ENCODE measurements at places on chromosomes 7 and 10. TPM values are rescaled to one million over a fixed set of nuclear protein-coding genes. Genes with fewer than 3 reads are reported as not detected.

DNA sequence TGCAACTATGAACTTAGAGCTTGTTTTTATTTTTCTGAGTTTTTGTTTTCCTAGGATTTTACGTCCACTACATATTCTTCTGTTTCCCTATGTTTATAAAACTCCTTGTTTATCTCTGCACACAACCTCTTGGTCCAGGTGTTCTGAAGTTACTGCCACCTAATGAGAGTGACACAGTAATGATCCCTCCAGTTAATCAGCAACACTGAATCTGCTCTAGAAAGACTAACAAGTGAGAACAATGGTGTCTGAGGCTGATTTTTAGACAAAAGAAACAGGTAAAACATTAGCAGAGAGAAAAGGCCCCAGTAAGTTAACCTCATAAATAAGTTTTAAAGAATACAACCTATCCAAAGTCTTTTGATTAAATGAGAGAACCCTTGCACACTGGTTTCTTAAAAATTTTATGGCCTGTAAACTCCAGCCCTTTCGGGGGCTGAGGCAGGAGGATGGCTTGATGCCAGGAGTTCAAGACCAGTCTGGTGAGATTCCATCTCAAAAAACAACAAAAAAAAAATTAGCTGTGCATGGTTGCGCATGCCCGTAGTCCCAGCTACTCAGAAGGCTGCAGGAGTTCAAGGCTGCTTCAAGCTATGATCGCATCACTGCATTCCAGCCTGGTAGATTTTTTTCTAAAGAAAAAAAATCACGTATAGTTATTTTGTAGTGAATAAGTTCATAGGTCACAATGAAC is 397.6 kb downstream of the MAGI2 start:
- DNase-seq = no peak

- no peak for DNase-seq
These were observed 3.8 kb downstream of the LMTK2 start for GRCh38 chr7:98110249-98111022.

GRCh38 chr10:21181451-21181850 is 284.3 kb upstream of the NEBL start:
- DNase-seq = no peak

GRCh38 chr7:17434841-17435692 is 136.6 kb downstream of the AHR start:
- DNase-seq = no peak

TUBAL3 gene
- 0.40 TPM for total RNA-seq

PNLIPRP1 gene
- not detected for total RNA-seq

NUTM2A gene
- total RNA-seq = 1.6 TPM

TMEM225B gene
- total RNA-seq = not detected

TYW1 gene
- 11.2 TPM for total RNA-seq

ITPRID1 gene
- total RNA-seq = not detected

LRGUK gene
- total RNA-seq = 0.24 TPM

Data from cardiac septum (tissue), 1 donor.